ENCODE measurements at places on chromosomes 11 and 22.
A peak's percentile ranks its signal among the peaks of the same experiment; 100 is the strongest.

DNA sequence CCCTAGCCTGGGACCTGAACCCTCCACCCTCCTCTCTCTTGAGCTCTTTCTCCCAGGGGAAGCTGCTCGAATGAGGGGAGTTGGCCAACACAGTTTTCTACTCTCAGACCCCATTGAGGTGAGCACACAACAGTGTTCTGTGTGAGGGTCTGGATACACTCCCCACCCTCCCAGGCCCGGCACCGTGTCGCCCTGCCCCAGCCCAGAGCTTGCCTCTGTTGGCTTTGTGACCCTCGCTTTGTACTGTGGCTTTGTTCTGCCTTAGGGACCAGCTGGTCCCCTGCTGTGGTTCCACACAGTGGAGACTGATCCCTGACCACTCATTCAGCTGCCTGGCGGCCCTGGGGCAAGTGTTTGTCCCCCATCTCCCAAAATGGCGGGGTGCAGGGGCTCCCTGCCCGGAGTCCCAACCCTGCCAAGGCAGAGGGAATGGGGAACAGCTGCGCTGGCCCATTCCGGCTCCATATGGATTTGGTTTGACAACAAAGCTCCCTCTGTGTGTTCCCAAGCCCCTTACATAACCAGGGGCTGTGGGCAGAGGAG is 8.3 kb downstream of the ST3GAL4 start:
- DNase-seq: peak; percentile 60

GRCh38 chr22:29816980-29817379 is 21.1 kb downstream of the ASCC2 start:
- no peak for DNase-seq

GRCh38 chr22:45866646-45867117 is 110.3 kb downstream of the WNT7B start:
- DNase-seq: no peak

DNA sequence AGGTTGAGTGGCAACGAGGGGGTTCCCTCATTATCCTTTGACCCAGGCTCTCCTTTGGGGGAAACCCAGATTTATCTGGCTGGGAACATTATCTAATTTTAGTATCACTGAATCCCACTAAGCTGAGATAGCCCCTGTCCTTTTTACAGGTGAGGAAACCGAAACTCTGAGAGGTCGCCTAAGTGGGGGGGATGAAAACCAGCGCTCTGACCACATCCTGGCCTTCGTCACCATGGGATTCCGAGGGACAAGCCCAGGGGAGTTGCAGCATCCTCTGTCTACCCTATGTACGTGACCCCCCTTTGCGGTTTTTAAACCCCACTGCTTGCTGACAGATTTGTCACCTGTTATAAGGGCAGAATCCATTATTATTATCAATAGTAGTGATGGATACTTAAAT is 61.0 kb downstream of the ISX start:
- no peak for DNase-seq

- no peak for DNase-seq
These were observed 12.3 kb downstream of the KIAA0930 start for GRCh38 chr22:45228401-45228754.

- DNase-seq: no peak
These were observed 35.9 kb upstream of the NUP50 start for GRCh38 chr22:45127866-45128265.

DNA sequence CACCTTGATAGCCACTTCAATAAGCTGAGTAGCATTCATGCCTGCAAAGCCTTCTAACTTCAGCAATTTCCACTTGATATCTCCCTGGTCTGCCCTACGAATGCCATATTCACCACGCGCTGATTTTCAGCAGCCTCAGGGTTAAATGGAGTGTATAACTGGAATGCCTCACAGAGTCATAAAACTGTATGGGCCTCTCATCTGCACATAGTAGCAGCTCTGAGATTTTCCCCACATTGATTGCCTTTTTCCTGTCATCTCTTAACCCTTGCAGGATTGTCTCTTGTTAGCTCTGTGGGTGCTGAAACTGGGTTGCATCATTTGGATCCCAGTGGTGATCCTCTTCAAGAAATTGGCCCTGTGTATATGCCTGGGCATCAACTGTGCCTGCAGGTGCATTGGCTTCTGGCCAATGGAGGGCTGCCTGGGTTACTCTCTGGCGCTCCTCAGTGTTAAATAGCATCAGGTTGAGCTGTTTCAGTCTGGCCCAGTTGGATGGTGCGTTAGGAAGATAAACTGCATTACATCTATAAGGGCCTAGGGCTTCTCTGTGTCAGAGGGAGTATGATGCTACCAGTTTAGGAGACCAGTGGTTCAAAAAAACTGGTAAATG is 17.4 kb upstream of the GLYATL1 start:
- no peak for DNase-seq

DNA sequence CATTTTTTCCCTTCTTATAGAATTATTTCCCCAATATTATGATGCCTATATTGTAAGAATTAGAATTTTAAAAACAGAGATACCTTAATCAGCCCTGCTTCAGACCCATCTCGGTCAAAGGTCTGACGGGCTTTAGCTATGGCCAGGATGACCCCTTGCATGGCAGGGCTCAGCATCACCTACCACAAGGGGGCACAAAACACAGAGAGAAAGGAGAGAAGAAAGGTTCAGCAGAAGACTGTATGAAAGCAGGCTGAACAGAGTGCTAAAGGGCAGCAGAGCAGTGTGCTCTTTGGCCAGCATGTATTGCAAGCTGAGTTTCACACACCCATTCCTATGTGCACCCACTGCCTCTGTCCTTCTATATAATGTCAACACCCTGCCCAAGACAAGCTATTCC is 26.8 kb downstream of the CLDN25 start:
- peak; percentile 54 for DNase-seq

- no peak for DNase-seq
These were observed 44.7 kb upstream of the CXCR5 start for GRCh38 chr11:118838905-118839553.

- no peak for DNase-seq
These were observed 758.3 kb downstream of the NELL1 start for GRCh38 chr11:21427726-21428125.

- DNase-seq: no peak
These were observed 9.4 kb upstream of the PPM1F start for GRCh38 chr22:21961886-21962654.

DNA sequence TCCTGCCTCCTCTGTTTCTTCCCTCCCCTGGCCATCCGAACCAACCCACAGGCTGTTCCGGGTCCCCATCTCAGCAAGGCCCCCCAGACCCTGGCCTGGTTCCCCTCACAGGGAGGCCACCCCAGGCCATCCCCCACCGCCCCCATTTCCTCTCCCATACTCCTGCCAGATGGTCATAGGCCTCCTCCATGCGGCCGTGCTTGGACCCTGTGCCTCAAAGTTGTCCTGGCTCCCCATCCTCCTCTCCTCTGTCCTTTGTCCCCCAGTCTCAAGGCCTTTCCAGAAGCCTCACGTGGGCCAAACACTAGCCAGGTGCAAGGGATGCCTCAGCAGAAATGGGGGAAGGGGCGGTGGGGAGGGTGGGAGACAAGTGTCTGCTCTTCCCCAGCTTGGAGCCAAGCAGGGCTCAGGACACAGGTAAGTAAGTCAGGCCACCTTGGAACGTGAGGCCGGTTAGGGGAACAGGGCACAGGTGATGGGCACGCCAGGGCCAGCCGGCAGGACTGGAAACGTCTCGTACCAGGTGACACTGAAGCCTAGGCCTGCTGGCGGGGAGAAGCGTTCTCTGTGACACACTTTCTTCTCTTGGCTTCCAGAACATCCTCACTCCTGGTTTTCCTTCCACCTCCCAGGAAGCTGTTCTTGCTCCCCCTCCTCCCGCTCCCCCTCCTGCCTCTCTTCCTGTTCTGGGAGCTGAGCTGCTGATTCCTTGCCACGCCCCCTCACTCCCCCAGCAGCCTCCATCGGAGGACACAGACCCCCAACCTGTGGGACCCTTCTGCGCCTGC is 31.5 kb upstream of the SLC22A12 start:
- no peak for DNase-seq

GRCh38 chr11:128934351-128934750 is 8.3 kb downstream of the TP53AIP1 start:
- DNase-seq: no peak

- DNase-seq: no peak
These were observed 131.8 kb upstream of the PARVA start for GRCh38 chr11:12245549-12246016.

DNA sequence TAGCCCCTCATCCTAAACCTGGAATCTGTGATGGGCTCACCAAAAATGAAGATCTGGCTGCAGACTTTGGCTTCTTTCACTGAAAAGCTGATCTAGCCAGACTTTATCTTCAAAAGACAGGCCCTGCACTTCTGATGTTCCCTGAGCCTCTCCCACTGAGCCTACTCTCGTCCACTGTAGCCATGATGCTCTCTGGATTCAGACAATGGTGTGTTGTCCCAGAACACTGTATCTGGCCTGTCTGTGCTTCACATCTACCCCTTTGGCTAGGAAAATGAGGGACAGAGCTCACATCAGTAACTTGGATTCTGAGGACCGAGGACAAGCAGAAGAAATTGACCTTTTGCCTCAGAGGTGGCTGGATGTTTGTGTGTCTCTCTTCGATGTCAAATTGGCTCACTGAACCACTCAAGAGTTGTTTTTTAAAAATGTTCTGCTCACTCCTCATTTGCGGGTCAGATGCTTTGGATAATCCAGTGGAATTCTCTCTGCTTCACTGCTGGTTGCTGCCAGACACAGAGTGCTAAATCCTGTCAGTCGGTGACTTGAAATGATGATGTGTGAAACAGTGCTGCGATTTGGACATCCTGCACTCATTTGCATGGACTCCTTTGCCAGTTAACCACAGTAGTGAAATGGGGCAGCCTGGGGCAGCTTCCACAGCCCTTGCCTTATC is 67.5 kb downstream of the ARFGAP2 start:
- no peak for DNase-seq

GRCh38 chr22:26545827-26546226 is 33.6 kb upstream of the TFIP11 start:
- DNase-seq: no peak

DNA sequence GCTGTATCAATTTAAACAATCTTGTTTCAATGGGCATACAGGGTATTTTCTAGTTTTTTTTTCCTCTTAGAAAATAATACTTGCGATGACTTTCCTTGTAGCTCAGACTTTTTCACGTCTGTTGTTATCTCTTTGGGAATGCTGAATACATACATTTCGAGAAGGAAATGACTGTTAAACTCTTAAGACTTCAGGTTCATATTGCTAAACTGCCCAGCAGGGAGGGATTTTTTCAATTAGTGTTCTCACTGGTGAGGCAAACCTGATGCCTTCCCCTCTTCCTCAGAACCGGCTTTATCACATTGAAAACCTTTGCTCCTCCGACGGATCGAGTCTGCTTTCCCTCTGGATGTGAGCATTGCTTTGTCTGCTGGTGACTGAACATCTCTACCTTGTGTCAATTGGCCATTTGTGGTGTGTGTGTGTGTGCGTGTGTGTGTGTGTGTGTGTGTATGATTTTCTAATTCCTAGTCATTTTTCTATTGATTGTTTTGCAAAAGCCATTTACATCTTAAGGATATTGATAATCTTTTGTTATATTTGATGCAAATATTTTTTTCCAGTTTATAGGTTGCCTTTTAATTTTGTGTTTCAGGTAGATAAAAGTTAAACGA is 6.6 kb downstream of the NEAT1 start:
- no peak for DNase-seq

DNA sequence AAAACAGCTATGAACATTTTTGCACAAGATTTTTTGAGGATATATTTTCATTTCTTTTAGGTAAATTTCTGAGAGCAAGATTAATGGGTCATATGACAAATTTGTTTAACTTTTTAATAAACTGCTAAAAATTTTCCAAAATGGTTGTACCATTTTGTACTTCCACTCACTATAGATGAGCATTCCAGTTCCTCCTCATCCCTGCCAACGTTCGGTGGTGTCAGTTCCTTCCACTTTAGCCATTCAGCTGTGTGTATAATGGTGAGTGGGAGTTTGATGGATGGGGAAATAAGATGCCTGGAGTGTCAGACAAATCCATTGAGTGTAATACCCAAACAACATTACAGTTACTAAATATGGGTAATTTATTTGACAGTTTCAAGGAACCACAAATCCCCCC is 49.7 kb downstream of the MIAT start:
- no peak for DNase-seq

GRCh38 chr22:49922484-49922883 is 4.0 kb downstream of the CRELD2 start:
- DNase-seq: no peak

- no peak for DNase-seq
These were observed 29.8 kb downstream of the ANKK1 start for GRCh38 chr11:113417428-113417827.

DNA sequence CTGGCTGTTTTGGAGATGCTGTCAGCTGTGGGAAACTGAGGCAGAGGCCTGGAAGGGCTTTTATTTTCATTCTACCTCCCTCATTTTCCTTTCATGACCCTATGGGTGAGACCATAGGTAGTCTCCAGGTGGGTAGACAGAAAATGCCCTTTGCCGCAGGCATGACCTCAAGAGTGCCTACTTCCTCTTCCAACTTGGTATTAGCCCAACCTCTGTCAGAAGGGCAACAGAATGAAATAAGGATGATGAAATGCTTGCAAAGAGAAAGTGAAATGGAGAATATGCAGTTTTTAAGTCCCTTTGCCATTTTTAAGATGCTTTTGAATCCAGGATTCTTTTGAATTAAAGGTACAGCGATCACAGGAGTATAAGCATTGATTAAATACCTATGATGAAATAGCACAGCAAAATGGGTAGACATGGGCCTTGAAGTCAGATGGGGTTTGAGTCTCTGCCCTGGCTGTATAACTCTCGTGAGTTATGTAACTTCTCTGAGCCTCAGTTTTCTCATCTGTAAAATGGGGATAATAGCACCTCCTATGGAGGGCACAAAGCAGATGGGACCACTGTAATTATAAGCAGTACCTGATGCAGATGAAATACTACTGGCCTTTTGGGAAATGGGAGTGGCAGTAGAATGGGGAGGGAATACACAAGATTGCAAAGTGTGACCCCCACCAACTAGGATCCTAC is 3.7 kb downstream of the ASPHD2 start:
- DNase-seq: no peak

GRCh38 chr22:31628969-31629708 is 32.9 kb downstream of the PISD start:
- no peak for DNase-seq

DNA sequence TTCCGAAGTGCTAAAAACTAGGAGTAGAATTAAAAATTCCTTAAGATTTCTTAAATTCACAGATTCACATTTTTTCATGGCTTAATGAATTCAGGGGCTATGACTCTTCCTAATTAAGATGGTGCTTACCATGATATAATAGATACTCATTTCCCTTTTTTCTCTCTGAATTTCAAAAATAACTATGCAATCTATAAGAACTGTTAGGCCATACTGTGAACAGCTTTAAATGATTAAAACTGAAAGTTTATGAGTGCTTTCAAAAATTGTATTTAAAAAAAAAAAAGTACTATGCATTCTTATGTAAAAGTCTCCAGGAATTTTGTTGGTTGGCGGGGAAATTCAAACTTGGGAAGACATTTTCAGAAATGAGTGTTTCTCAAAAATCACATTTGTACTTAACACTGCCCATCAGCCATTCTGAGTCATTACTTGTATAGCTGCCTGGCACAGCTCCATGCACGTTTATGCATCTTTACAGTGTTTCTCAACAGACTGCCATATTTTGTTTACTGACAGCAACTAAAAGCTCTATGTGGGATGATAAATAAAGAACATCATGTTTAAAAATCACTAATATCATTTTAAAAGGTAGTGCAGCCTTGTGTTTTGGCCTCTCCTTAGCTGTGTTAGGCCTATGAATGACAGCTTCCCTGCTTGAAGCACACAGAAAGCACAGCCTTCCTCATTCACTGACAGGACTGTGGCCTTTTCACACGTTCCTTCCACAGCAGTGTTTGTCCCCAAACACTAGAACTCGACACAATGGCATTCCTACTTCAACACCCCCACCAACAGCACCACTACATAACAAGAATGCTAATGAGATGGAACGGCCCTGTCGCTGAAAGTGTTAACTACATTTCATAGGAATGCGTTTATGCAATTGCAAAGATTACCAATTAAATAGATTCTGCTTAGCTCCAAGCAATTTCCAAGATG is 131.4 kb downstream of the DCDC1 start:
- DNase-seq: no peak
